Activated CD8-positive, alpha-beta memory T cell treated with anti-CD3 and anti-CD28 coated beads, Interleukin-2, amount 10 ng/mL, durations not matched to agents 7 days and 5 days (primary cell): ENCODE measurements at places on chromosomes 12 and 14. TPM values are rescaled to one million over a fixed set of nuclear protein-coding genes. Genes with fewer than 3 reads are reported as not detected.

DNA sequence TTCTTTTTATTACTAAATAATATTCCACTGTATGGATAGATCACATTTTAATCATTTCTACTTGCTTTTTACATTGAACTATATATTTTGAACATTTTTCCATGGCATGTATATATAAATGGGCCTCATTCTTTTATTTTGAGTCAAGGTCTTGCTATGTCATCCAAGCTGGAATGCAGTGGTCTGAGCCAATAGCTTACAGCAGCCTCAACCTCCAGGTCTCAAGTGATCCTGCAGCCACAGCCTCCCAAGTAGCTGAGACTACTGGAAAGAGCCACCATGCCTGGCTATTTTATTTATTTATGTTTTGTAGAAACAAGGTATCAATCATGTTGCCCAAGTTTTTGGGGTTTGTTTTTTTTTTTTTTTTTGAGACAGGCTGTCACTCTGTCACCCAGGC, 7.6 kb downstream of the FCF1 start:
- DNase-seq = no peak

GRCh38 chr14:23865502-23865901, 88.1 kb upstream of the DHRS4 start:
- no peak for DNase-seq

DNA sequence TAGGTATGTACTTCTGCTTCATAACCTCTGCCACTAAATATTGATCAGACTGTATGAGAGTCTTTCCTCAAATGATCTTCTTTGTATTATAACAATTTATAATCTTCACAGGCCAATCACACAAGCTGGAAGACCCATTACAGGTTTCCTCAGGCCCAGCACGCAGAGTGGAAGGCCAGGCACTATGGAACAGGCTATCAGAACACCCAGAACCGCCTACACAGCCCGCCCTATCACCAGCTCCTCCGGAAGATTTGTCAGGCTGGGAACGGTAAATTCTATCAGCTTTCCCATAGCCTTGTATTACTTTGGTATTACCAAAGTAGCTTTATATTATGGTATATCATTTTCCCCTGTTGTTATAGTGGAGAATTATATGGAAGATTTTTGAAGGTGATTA, 16.5 kb downstream of the TTC8 start:
- no peak for DNase-seq

The PPP1R36 gene
- total RNA-seq = not detected

DNA sequence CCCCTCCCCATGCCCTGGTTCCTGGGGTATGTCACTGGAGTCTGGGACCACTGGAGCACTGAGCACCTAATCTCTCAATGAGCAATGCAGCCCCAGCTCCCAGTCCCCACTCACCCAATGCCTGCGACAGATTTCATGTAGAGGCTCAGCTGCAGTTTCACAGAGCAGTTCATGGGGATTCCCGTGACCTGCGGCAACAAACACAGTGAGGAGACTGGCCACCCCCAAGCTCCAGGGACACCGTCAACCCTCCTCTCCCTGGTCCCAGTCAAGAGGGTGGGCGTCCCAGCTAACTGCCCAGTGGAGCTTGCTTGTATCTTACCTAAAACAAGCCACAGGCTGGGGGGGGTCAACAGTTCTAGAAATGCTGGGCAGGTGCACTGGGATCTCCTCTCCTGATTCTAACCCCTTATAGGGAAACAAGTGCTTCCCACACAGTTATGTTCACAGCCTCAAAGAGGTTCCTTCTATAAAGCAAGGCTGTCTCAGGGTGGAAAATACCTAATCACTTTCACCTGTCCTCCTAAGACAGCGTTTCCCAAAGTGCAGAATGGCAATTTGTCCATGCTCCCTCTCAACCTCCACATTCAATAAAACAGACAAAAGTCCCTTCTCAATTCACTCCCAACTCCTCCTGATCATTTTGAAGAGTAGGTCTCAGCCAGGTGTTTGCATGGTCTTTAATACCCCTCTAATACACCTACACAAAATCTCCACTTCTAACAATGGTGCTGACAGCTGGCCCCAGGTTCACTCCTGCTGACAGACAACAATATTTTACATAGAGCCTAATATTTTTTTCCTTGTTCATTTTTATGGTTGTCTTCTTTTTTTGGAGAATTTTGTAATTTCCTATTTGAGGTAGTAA, 68.3 kb downstream of the SCARB1 start:
- DNase-seq = no peak

GRCh38 chr12:65829716-65830115, 5.4 kb downstream of the HMGA2 start:
- DNase-seq = no peak

GRCh38 chr12:108193493-108193892, 64.4 kb downstream of the WSCD2 start:
- no peak for DNase-seq

DNA sequence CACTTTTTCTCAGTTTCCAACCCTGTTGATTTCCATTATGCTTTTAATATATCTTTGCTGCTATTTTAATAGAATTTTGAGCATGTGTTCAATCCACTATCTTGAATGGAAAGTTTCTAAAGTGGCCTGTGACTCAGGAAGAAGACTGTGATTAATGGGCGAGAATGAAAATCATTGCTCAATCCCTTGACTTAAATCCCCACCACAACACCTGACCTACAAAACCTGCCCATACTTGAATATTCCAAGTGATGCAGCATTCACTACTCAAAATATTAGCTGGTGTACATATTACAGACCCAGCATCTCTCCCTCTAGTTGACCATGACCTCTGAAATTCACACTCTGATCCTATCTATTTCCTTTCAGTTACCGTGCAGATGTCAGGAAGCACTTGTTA, 1.3 kb upstream of the OAS3 start:
- DNase-seq = no peak

- no peak for DNase-seq
These were observed 64.3 kb downstream of the ANKS1B start for GRCh38 chr12:99920353-99920960.

The RND1 gene
- total RNA-seq = 2.7 TPM

The ORMDL2 gene
- total RNA-seq = 45.8 TPM

DNA sequence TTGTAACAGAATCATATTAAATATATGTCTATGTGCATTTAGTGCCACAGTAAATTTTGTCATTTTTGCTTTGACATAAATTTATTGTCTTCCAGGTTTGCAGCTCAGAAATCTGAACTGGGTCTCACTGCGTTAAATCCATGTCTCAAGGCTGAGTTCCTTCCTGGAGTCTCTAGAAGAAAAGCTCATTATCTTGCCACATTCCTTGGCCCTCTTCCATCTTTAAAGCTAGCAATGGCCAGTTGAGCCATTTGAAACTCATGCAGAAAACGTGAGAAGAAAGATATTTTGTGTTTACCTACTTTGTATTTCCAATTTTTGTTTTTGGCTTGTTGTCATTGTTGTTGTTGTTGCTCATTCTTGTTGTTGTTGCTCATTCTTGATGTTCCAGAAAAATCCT, 10.7 kb downstream of the PRH1 start:
- DNase-seq = no peak

- DNase-seq = no peak
These were observed 180.6 kb downstream of the SLC15A4 start for GRCh38 chr12:128643155-128643554.

The CABP1 gene
- not detected for total RNA-seq

GRCh38 chr12:89393551-89394121, 41.3 kb upstream of the DUSP6 start:
- no peak for DNase-seq

- DNase-seq = no peak
These were observed 313.4 kb downstream of the AEBP2 start for GRCh38 chr12:19752712-19753111.

DNA sequence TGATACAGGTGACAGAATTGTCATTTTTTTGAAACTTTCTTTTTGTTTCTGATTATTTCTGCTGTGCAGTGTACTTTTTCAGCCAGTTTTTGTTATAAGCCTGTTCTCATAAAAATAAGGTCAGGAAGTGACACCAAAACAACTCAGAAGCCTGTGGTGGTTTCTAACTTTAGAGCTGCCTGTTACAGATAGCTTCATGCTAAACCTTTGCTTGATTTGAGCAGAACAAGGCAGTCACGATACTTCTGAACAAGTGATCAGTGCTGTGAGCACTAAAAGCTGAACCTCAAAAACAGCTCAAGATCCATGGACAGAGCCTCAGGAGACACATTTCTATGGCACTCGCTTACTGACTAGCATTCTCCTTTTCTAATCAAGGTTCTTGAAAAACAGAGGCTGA, 82.0 kb downstream of the PRKCH start:
- DNase-seq = peak; percentile 55
